Memory B cell (primary cell): ENCODE measurements at places on chromosomes 16 and 17.

- no peak for DNase-seq
Observed at GRCh38 chr17:42553866-42554249, 1.1 kb downstream of the HSD17B1 start.

DNA sequence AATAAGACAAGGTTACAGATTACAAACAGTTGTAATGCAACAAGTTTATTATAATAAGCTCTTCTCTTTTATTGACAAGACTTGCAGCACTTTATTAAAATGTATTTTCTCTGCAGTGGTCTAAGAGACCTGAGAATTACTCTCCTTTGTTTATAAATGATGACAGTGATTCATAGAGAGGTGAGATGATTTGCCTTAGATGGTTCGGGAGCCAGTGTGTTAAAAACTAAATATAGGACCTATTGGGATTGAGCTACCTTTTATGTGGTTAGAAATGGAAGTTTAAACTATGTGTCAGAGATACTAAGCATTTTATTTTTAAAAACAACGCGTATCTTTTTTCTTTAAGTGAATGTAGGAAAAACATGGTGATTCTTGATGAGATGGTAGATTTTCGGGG is 2.9 kb upstream of the KRTAP3-3 start:
- no peak for DNase-seq

DNA sequence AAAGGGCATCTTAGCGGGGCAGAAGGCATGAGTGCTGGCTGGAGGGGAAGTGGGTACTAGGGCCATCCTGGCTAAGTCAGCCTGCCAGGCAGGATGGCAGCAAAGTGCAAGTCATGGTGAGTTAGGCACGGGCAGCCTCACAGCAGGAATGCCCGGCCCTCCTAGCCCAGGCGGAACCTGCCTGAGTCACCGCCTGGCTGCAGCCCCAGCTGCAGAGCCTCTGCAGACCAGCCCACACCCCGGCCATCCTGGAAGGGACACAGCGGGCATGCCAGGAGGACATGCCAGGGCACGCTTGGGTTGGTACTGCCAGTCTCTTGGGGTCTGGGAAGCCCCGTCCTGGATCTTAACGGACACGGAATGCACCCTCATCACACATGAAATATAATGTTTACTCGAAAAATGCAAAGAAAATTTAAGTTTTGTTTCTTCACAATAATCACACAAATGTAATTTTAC is 5.0 kb upstream of the ALDH3A1 start:
- DNase-seq, result no peak

DNA sequence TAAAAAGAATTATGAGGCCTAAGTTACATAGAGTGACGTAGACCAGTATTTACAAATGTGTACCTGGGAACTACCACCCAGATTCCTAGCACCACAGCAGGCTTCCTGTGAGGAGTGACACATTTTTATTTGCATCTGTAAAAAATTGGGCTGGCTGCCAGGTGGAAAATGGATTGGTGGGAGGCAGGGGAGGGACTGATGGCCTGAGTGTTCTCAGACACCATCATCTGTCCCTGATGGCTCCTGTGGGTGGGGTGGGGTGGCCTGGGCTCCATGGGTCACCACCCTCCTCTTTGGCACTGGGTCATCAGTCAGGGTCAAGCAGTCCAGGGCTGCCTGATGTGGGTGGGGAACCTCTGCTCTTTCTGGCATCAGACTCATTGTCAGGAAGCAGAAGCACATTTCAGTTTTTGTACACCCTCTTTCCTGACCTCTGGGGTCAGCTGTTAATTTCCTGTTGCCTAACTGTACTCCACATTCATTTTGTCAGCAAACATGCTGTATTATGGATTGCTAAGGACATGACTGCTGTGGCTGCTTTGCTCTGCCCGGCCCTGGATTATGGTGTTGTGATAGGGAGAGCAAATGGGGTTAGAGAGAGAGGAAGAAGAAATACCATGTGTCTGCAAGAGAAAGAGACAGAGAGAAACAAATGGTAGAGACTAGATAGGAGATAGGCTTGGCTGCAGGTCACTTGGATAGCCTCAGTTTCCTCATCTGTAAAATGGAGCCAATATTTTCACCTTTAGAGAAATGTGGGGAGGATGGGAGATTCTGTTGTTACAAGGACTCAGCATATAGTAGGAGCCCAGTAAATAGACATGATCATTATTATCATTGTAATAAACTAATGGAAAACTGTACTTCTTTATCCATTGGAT is 11.6 kb upstream of the MFAP4 start:
- no peak for DNase-seq

GRCh38 chr17:76826330-76827068 is 41.7 kb upstream of the MGAT5B start:
- DNase-seq, result no peak

DNA sequence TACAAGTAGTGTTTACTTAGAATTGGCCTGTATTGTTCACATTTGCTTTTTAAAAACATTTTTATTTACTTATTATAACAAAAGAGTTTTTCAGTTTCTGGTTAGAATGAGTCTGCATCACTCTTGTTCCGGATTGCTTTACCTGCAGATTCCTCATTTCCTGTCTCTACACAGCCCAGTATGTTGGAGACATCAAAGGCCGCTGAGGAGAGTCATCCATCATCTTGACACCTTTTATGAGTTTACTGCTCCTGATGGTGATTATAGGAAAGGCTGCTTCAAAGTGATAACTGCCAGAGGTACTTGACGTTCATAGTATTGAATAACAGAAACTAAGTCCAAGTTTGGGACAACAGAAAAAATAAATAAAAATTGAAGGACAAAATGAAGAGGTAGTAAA is 490.5 kb upstream of the CA10 start:
- DNase-seq, result no peak

DNA sequence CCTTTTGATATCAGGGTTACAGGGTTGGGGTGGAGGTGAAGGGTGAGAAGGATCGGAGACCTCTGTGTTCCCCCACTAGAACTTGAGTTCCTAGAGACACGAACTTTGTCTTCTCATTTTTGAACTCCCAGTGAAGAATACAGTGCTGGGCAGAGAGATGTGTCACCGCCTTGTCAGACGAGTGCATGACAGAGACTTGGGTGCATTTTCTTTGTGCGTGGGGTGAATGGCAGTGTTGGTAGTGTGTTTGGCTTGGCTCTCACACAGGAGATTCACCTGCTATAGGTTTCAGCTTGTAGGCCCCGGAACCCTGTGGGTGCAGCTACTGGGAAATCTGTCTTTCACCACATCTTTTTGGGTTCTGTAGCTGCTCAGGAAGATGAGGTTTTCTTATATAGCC is 40.0 kb upstream of the CCR7 start:
- no peak for DNase-seq

DNA sequence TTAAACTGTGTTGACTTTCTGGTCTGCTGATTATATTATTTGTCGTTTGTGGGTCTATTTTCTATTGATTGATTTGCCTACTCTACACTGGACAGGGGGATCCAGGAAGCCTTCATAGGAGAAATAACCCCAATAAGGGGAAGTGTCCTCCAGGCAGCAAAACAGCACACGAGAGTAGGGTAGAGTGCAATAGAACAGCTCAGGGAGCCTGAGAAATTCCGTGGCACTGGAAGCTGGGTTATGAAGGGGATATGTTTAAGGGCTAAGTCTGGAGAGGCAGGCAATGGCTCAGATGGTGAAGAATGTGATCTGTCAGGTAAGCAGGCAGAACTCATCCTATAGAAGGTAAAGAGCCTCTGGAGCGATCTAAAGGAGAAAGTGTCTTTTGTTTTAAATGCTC is 20.9 kb downstream of the GP2 start:
- DNase-seq, result no peak

GRCh38 chr17:2239882-2240430 is 63.6 kb downstream of the SMG6 start:
- peak; percentile 40 for DNase-seq

GRCh38 chr16:27840311-27841060 is 223.0 kb downstream of the GSG1L start:
- DNase-seq, result no peak

DNA sequence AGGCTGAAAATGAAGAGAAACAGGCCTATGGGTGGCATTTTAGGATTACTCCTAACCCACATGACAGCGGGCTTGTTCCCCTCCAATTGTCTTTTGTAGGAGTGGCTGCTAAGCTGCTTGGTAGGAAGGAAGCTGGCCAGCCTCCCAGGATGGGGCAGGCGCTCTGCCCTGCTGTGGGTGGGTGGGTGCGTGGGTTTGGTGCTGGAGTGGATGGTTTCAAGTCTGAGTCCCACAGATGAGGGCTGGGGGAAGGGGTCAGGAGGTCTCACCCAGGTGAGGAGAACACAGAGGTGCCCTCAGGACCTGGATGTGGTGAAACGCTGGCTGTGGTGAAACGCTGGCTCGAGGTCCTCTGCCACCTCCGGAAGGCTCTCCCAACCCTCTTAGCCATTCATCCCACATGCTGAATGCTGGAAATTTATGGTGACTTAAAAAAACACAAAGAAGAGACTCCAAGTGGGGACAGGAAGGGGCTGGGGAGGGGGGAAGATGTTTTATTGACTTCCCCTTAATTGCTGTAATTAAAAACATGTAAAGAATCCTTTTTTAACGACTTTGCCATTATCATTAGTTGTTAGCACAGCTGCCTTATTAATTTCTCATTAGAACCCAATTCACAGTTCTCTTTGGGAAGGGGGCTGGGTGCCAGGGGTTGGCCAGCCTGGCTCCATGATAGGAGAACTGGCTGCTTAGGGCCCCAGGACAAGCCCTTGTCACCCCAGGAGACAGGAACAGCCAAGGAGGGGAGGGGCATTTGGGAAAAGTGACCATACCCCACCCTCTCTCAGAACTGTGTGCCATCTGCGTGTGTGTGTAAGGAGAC is 153.5 kb upstream of the CDC42EP4 start:
- DNase-seq, result no peak

DNA sequence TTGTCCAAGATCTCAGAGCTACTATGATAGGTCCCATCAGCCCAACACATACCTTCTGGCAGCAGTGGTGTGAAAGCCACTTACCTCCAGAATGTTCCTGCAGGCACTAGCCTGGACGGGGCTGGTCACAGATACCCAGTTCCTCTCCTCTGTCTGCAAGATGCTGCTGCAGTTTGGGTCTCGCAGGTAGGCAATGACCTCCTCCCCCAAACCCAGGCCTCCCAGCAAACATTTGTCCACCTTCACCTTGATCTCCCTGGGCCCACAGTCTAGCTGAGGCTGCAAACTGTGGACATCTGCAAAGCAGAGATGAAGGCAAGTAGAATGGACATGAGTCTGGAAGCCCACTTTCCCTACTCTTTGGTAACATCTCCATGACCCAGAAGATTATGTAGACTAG is 7.1 kb downstream of the GP2 start:
- no peak for DNase-seq

GRCh38 chr17:27807567-27808470 is 7.5 kb upstream of the NOS2 start:
- peak; percentile 38 for DNase-seq

DNA sequence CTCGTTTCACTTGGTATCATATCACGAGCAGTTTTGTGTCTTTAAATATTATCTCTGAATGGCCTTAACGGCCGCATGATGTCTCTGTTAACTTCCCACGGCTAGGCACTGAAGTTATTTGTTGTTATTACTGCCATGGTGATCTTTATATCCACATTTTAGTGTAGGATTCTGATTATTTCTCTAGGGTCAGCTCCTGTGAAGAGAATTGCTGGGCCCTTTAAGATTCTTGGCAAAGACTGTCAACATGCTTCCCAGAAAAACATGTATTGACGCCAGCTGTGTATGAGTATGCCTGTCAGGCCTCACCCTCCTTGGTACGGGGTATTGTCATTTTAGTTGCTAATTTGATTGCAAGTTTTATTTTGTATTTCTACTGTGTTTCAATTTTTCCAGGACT is 263.5 kb downstream of the SNX29 start:
- DNase-seq, result no peak

DNA sequence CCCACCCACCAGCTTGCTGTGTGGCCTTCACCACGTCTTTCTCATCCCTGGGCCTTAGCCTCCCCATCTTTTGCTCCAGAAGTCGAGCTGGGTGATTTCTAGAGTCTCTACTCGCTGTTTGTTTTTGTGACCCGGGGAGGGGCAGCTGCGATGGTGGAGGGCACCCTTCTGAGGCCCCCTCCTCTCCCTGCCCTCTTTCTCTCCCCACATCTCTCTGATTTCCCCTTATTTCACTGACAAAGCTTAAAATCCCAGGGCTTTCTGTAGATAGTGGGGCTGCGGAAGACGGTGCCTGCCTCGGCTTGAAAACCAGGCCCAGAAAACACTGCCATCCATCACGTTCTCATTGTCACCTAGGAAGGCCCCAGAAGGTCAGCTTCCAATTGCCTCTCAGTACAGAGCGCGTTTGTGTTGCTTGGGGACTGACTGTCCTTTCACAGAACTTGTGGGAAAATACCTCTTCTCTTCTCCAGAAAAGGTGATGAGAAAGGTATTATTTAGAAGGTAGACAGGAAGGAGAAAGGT is 95.1 kb downstream of the NTN1 start:
- DNase-seq, result no peak

GRCh38 chr17:76414334-76415295 is 30.2 kb downstream of the SPHK1 start:
- DNase-seq, result no peak

DNA sequence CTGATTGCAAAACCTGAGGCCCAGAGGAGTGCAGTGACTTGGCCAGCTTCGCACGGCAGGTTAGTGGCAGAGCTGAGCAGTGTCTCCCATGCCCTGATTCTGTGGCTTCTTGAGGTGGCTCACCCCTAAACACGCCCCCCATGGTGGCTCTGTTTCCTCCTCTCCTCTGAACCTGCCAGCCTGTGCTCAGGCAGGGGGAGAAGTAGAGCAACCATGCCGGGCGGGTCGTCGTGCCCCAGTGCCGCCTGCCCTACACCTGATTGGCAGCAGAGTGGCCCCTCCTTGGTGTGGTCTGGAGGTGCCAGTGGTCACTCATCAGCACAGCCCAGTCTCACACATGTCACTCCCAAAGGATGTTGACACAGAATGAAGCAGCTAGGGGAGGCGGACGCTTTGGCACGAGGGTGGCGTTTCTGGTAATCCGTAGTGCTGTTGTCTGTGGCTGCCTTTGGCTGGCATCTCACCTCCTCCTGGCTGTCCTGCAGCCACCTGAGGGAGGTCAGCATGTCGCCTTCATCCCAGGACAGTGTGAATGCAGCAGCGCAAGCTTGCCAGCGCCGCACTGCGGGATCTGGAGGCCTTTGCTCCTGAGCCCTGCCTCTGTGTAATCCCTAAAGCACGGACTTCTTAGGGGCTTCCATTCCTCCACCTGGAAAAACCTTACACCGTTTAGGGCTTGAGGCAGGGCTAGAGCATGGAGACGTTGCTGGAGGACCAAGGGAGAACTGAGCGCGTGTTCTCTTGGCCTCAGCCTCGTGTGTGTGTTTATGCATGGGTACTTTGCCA is 294.7 kb downstream of the SEC14L1 start:
- DNase-seq, result no peak

DNA sequence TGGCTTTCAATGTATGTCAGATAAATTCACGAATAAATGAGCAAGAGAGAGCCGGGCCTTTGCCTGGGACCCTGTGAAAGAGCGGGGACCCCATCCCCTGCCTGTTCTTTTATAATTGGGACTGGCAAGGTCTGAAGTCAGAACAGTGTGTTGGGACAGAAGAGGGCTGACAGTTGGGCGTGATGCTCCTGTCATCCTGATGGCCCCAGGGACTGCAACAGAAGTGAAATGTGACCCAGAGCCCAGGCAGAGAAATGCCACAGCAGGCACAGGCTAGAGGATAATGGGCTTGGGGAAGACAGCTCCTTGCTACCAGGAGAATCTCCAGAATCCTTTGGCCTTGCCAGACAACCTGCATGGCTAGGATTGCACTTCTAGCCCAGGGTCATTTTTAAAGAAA is 37.9 kb downstream of the GSG1L start:
- DNase-seq, result no peak
